Osteoblast (primary cell): ENCODE measurements at places on chromosomes 16 and 17.
A peak's percentile ranks its signal among the peaks of the same experiment; 100 is the strongest.

- no peak for DNase-seq
Observed at GRCh38 chr17:73365301-73365874, 53.6 kb upstream of the CDC42EP4 start.

DNA sequence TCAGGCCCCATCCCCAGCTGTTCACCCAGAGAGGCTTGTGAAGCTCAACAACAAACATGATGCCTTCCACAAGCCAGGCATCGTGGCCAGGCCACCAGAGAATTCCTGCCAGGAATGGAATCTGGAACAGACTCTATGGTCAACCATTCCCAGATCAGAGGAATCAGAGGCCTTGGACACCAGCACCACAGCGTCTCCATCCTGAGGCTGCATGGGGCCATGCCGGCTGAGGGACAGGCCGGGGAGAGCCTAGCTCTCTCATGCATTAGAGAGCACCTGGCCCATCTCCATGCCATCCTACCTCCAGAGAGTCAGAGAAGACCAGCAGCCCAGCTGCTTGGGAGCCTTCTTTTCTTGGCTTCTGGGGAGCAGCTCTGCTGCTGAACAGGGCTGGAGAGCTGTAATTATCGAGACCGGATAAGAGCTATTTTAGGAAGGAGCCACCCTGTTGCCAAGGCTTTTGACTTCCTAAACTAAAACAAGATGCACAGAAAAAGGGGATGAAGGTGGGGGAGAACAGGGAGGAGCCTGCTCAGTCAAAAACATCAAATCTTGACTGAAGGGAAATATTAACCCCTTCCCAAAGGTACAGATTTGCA lies 24.5 kb upstream of the MTMR4 start:
- DNase-seq: no peak

DNA sequence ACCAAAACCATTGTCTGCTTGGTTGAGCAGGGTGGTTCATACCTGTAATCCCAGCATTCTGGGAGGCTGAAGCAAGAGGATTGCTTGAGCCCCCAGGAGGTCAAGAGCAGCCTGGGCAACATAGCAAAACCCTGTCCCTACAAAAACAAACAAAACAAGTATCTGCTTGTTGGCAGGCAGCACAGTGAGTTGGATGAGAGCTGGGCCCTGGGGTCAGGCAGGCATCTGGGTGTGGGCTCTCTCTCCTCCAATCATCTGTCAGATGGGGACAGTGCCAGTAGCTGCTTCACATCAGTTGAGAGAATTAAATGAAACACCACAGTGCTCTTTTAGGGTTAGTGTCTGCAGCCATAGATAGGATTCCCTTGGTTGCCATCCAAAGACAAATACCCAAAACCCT lies 5.8 kb downstream of the ARMC7 start:
- peak; percentile 30 for DNase-seq

GRCh38 chr17:59512844-59513385 lies 52.5 kb upstream of the DHX40 start:
- no peak for DNase-seq

- DNase-seq: peak; percentile 95
Observed at GRCh38 chr16:89924297-89924924, 1.3 kb downstream of the TUBB3 start.
